Camera-type eye (tissue), 1 donor: ENCODE measurements at places on chromosomes 11 and 22. TPM values are rescaled to one million over a fixed set of nuclear protein-coding genes. Genes with fewer than 3 reads are reported as not detected.

Gene GAL3ST1
- total RNA-seq, result 2.7 TPM

Gene ART1
- total RNA-seq, result not detected

Gene PHOX2A
- not detected for total RNA-seq

Gene RFPL3
- not detected for total RNA-seq

Gene SLC22A24
- total RNA-seq, result not detected

Gene SIPA1
- total RNA-seq, result 16.2 TPM

Gene CHCHD10
- total RNA-seq, result 4.8 TPM

Gene TMA7B
- not detected for total RNA-seq

Gene NRGN
- total RNA-seq, result 1.2 TPM

Gene UPK3A
- 0.49 TPM for total RNA-seq

Gene SLC7A4
- total RNA-seq, result 0.27 TPM

Gene RIMBP3B
- total RNA-seq, result 0.60 TPM

Gene MMP13
- total RNA-seq, result not detected

Gene TNNT3
- total RNA-seq, result 154 TPM

Gene ABTB2
- total RNA-seq, result 17.5 TPM

Gene MYEOV
- total RNA-seq, result not detected

Gene LRRC55
- 1.8 TPM for total RNA-seq

Gene KCNK7
- 0.99 TPM for total RNA-seq

Gene DSCAML1
- total RNA-seq, result 18.0 TPM

Gene ROBO3
- total RNA-seq, result 17.6 TPM

Gene DERL3
- 1.2 TPM for total RNA-seq

Gene GUCY1A2
- total RNA-seq, result 55.1 TPM

Gene CHRM1
- 0.71 TPM for total RNA-seq

Gene SHANK3
- 10.6 TPM for total RNA-seq

Gene TBX10
- total RNA-seq, result not detected

Gene MAPK8IP2
- total RNA-seq, result 22.7 TPM

Gene TMEM151A
- total RNA-seq, result 4.0 TPM

Gene APOL4
- total RNA-seq, result 12.1 TPM

Gene SMC1B
- 0.11 TPM for total RNA-seq

Gene LGALS12
- total RNA-seq, result 0.60 TPM

Gene FOLR2
- total RNA-seq, result 11.8 TPM

Gene INS
- not detected for total RNA-seq

Gene HPX
- 2.8 TPM for total RNA-seq
